Stimulated activated CD4-positive, alpha-beta T cell treated with anti-CD3 and anti-CD28 coated beads, Interleukin-1b, Interleukin-23, amount 100 ng/mL, for 1 hour (primary cell): ENCODE measurements at places on chromosomes 2 and 18.

GRCh38 chr2:189375842-189376241 lies 65.4 kb upstream of the WDR75 start:
- no peak for DNase-seq

- DNase-seq = no peak
Measured at GRCh38 chr2:85723707-85724360, 29.7 kb downstream of the GNLY start.

- no peak for DNase-seq
Measured at GRCh38 chr2:102176172-102176571, 10.7 kb upstream of the IL1RL2 start.

GRCh38 chr2:161172901-161173540 lies 12.8 kb downstream of the TANK start:
- no peak for DNase-seq

DNA sequence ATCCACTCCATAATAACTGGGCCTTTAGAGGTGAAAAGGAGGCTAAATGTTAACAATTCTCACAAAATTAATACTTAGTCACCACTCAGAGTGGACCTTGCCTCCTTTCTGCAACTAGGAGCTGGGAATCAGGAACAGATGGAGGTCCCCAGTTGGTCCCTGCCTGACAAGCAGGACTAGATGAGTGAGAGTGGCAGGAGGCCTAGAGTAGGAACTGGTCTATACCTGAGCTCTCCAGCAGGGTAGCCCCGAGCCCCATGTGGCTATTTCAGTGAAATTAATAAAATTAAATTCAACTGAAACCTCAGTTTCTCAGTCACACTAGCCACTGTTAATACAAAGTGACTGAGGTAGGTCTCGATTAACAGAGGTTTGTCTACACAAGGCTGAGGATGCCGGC lies 150.5 kb downstream of the MYO5B start:
- DNase-seq = no peak

DNA sequence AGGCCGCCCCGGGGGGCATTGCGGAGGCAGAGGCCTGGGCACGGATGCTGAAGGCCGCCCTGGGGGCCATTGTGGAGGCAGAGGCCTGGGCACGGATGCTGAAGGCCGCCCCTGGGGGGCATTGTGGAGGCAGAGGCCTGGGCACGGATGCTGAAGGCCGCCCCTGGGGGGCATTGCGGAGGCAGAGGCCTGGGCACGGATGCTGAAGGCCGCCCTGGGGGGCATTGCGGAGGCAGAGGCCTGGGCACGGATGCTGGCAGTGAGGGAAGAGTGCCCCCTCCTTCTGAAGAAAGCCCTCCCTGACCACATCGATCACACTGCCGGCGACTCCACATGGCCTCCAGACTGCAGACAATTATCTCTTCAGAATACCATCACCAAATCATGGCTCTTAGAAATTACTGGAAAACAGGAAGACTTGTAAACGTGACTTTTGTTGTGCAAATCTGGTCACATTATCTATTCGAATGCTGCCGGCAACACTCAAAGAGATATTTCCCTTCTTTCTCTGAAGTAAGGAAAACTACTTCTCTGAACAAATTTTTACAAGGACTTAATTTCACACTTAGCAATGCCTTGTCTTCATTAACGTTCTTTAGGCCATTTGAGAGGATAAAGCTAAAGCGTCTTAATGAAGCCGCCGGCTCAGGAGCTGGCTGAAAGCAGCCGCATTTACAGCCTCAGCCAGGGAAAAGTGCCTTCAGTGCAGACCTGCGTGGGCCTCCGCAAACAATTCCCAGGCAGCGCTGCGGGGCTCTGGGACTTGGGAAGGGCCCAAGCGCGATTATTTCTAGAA lies 18.1 kb upstream of the SNTG2 start:
- DNase-seq = no peak

GRCh38 chr2:40511661-40512213 lies 59.8 kb upstream of the SLC8A1 start:
- no peak for DNase-seq

DNA sequence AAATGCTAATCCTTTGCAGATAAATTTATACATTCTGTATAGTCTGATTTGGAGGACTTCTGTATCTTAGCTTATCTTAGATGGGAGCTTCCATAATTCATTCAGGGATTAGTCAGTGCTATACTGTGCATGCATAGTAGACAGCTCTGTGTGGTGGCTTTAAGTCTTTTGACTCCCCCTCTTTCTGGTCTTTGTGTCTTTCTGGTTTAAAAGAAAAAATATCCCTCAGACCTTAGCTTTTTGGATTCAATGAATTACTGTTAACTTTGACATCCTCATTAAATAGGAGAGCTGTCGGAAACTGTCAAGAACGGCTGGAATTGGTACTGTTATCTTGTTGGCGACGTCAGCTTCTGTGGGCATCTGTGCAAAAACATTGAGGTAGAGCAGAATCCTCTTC lies 130.4 kb downstream of the SPTBN1 start:
- DNase-seq = no peak

GRCh38 chr2:46657042-46657504 lies 177.7 kb downstream of the TMEM247 start:
- DNase-seq = no peak

GRCh38 chr2:172279813-172280212 lies 147.6 kb upstream of the ITGA6 start:
- DNase-seq = no peak

DNA sequence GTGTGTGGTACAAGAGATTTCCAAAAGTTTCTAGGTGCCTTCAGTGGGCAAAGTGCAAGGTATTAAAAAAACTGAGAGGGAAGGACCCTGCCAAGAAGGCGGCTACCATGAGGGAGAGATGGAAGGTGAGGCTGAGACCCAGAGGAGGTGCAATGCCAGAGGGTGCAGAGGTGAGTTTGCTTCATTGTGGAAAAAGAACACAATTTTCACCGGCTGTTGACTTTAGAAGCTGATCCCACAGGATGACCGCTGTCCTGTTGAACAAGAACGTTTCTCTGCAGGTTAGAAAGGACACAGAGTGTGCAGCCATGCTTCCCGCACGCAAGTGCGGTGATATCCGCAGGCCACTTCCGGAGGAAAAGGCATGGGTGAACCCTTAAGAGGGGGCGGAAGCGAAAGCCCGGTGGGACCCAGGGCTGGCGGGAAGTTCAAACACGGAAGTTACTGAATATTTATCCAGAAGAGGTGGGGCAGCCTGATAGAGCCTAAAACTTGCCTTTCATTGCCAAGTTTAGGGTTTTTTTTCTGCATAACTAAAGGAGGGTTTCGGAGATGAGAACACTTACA lies 16.6 kb downstream of the SP110 start:
- no peak for DNase-seq

DNA sequence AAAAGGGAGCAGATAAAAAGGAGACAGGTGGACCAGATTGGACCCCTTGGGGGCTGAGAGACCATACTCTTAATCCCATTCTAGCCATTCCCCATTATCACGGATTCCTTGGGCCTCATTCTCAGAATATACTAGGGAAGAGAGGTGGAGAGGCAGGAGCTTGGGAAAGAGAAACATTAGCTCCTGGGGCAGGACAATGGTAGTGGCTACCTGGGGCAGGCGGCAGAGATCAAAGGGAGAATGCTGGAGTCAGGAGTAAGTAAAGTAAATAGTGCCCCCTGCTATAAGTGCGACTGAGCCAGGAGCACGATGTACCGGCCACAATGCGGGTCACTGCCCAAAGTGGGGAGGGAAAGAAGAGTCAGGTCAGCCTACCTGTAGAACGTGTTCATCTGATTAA lies 20.4 kb upstream of the IHH start:
- DNase-seq = no peak

DNA sequence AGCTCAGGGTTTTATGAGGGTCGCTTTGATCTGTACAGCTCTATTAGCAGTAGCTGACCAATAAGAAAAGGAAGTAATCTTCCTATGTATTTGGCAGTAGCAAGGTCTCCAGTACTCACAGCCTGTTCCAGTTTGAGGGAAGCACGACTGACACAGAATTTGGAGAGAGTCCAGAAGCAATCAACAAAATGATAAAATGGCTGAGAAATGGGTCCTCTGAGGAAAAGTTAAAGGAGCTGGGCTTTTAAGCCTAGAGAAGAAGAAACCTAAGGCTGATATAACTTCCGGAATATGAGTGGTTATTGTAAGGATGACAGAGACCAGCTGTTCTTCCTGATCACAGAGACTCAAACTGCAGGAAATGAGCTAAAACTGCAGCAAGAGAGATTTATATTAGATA lies 382.8 kb downstream of the GPD2 start:
- no peak for DNase-seq

DNA sequence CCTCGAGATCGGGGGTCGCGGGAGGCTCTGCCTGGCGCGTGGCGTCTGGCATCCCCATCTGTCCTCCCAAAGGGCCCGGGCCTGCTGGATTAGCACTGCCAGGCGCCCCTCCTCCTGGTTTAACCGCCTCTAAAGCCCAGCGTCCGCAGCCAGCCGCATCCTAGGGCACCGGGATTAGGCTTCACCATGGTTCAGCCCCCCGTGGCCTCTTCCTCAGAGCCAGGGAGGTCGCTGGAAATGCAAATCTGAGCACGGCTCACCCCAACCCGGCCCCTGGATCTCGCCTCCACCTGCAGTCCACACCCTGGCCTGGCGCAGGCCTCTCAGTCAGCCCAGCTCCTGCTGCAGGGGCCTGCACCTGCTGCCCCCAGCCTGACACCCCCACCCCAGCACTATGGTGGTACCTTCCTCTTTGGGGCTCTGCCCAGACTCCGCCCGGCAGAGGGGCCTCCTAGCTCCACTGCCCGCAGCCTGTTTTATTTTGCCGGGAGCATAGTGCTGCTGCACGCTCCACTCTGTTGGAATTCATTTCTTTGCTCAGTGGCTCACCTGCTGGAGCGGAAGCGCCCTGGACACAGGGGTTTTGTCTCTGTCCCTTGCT lies 13.2 kb downstream of the PRELID3A start:
- DNase-seq = no peak
